ENCODE measurements at places on chromosomes 12 and 14. TPM values are rescaled to one million over a fixed set of nuclear protein-coding genes. Genes with fewer than 3 reads are reported as not detected.

GRCh38 chr14:48563489-48563888 lies 888.1 kb upstream of the MDGA2 start:
- DNase-seq: no peak

DNA sequence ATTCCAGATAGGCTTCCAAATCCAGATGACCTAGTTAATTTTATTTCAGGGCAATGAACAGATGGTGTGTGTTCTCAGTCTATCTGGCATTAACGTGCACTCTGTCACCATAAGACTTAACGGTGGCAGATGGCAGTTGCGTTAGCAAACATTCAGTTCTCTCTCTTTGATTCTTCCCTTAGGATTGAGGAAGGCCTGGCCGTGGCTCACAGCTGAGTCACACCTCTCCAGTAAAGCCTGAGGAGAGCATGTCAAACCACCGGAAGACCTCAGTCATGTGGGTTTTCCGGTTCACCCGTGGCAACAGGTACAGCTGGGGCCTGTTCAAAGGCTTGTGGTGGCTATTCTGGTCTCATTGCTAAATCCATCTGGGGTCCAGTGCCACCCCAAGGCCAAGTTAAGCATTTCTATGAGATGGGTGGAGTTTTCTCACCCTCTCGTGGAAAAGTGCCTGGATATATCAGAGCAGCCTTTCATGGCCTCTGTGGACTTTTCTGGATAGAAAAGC lies 545.1 kb upstream of the ATP2B1 start:
- peak; percentile 60 for DNase-seq

DNA sequence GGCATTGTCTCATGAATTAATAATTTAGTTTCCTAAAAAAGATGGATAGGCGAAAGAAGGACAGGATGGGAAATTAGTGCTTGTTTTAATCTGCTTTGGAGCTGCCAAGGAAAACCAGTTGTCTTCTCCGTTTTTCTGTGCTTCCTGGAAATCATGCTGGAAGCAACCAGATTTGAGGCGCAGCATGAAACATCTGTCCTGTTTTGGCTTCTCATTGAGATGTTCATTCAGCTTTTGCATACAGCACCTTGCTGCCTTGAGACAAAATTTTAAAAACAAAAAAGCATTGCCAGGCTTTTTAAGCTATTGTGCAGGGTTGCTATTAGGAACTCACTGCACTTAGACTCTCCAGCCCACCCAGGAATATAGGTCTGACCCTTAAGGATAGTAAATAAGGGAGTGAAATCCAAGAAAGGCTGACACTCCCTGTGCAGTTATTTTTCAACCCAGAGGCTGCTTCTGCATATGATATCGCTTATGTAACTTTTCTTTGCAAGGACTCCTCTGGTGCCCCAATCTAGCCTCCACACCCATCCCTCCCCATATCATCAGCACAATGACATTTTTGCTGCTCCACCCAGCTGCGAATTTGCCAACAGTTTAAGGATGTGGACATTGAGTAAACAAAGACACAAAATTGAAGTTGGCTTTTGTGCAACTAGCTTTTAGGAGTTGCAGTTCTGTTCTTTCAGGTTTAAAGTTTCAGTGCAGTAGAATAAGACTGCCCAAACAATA lies 46.9 kb upstream of the MDM1 start:
- no peak for DNase-seq

DNA sequence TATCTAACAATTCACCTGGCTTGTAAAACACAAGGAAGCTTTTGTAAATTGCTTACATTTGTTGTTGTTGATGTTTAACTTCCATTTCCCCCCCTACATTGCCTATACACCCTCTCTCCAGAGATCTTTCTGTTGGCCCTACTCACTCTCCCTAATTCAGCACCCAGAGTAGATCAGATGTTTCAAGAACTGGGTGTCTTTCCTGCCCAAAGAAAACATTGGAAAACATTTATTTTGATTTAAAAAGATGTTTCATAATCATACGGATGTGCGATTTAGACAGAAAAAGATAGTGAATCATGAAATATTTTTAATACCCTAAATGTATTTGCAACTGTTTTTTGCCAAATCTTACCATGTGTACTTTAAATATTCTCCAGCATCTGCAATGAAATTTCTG lies 446.4 kb upstream of the RGS6 start:
- no peak for DNase-seq

DNA sequence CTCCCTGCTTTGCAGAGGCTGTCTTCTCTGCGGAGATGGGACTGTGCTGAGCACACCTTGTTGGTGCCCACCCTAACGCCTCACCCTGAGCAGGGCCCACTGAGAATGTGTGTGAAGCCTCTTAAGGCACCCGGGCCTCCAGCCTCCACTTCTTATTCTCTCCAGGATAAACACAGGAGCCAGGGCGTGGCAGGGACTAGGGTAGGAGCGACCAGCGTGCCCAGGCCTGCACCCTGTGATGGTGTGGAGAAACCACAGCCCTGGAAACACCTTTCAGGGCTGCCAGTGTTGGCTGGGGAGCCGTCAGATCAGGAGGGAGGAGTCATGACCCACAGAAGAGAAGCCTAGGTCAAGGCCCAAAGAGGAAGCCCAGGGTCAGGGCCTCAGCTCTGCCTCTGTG lies 41.3 kb downstream of the VDR start:
- no peak for DNase-seq

GRCh38 chr12:14961466-14962152 lies at the start of gene ARHGDIB:
TSS of gene ARHGDIB (minus strand) at chr12:14961601. CDS start at chr12:14950712, 10,889 bp downstream.
- peak; percentile 94 for DNase-seq

DNA sequence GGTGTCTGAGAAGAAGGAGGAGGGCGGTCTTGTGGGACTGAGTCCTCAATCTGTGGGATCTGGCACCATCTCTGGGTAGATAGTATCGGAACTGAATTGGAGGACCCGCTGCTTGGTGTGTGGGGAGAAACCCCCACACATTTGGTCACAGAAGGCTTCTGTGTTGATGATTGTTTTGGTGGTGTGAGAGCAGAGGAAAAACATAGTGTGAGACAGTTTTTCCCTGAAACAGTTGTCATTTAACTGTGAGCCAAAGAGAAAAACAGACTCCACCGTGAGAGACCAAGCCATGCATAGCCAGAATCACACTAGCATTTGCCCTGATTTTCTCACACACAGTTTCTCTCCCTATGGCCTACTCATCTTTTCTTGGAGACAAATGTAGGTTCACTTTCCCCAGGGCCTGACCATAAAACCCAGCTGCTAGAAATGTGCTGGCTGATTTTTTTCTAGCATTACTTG lies 91.4 kb upstream of the FLRT2 start:
- DNase-seq: no peak

DNA sequence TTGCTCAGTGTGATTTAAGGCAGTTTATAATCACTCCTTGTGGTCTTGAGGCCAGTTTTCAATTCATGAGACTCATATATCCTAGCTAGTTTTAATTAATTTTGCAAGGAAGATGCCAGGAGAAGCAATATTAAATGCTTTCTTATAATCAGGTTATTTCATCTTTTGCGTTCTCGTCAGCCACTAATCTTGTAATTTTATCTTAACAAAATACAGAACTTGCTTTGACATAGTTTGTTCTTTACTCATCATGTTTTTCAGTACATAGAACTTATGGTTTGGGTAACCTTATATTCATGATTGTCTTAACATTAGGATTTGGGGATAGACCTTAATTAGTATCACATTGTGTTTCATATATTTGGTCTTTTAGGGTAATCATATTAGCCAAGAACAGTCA lies 76.0 kb downstream of the LIN52 start:
- no peak for DNase-seq

DNA sequence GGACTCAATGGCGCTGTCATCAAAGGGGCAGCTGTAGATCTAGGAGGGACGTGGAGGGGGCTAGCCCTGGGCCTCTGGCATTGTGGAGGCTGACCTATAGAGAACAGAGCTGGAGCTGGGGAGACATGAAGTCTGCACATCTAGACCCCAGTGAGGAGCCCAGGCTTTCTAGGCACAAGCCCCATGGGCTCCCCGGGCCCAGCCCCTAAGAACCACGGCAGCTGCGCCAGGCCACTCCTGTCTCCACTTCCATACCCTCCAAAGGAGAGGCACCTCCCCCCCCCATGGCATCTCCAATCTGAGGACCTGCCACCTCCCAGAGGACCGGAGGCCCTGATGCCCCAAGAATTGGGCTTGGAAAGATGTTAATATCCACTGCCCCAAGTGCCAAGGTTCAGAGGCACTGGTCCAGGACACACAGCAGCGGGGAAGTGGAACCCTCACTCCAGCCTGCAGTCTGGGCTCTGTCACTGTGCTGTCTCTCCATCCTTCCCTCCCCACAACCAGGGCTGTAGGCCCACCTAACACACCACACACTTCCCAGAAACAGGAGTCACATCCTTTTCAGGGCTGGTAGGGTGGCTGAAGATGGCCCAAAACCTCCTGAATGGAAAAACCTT lies 4.5 kb downstream of the ANKRD9 start:
- no peak for DNase-seq

GRCh38 chr12:46358325-46358700 lies 14.3 kb downstream of the SLC38A2 start:
- no peak for DNase-seq

DNA sequence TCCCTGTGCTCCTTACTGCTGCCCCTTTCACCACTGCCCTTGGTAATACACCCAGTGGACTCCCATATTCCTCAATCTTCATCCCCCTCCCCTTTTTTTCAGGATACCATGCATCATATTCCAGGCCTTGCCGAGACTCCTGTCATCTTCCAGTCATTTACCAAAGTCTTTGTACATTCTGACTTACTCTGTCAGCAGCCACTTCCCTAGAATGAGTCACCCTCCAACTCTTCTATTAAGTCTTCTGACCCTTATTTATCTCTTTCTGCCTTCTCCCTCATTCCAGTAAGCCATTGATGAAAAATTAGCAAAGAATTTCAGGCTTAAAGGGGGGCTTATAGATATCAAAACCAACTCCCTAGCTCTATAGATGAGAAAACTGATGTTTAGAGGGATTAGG lies 128.0 kb downstream of the STXBP6 start:
- DNase-seq: no peak

DNA sequence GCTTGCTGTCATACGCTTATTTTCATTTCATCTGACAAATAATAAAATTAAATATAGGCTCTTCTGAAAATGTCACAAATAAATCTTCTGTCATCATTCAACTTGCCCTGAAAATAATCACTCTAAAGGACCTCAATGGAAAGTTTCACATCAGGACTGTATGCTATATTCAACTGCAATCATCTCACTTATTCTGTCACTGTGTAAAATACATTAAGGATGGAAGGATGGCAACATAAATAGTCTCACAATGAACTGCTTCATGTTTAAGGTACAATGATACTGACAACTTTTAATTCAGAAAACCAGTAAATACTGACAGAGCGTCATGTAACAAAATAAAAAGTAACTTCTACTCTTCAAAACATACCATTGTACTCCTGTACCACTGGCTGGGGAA lies 82.1 kb downstream of the CEP83 start:
- no peak for DNase-seq

GRCh38 chr12:8914716-8915526 lies 612 bp downstream of the PHC1 start:
- DNase-seq: peak; percentile 68

DNA sequence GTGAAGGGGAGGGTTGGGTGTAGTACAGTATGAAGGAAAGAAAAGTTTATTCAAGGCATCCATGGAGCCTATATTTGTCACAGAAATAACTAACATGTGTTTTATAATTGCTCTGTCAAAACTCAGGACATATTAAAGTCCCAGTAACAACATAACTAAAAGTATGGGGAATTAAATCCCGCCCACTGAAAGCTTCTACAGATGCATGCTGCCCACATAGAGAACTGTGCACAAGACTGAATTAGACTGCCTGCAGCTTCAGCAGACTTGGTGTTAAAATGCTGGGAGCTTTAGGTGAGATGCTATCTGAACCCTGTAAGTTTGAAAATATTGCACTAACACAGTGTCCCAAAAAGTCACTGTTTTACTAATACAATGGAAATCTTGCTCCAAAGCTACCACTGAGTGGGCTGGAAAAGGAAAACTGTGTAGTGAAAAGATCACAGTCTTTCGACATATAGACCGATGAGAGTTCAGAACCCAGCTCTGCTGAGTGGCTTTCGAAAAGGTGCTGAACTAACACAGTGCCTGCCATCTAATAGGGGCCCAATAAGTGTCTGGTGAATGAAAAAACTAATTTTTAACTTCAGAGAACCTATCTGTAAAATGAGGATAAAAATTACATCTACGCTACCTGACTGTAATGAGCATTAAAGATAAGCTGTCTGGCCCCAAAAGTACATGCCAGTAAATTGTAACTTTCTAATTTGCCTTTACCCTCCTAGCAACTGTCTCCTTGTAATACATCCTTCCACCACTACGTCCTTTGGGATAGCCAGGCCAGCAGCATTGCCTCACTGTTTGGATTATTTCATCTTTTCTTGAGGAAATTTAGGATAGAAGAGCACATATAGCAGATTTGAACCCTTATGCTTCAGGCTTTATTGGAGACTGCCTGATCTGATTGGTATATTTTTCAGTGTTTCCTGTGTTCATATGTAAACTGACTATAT lies 237.6 kb downstream of the BCAT1 start:
- no peak for DNase-seq

GRCh38 chr12:56086608-56087007 lies 6.6 kb downstream of the ERBB3 start:
- DNase-seq: no peak

GRCh38 chr12:131494216-131494615 lies 216.7 kb upstream of the SFSWAP start:
- DNase-seq: no peak

GRCh38 chr12:1811948-1812291 lies 8.4 kb upstream of the LRTM2 start:
- no peak for DNase-seq

DNA sequence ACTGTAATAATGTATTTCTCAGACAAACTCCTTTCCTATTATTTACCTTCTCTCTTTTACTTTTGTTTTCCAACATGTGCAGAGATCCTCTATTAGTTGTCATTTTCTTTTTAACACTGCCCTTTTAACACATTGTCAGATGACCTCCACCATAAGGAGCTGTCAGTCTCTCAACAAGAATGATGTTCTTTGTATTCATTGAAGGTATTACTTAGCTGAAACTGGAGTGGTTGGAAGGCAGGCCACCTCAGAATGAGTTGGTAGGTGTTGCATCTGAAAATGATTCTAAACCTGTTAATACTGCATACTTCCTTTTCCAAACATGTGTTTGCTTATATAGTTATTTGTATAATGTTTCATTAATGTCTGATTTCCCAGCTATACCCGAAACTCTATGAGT lies 16.9 kb downstream of the TMEM117 start:
- no peak for DNase-seq

- DNase-seq: no peak
Observed at GRCh38 chr12:20382117-20382516, 13.8 kb downstream of the PDE3A start.

DHH gene
- 0.14 TPM for total RNA-seq

NPFF gene
- total RNA-seq: not detected

KLRC1 gene
- total RNA-seq: 5.3 TPM

DAO gene
- total RNA-seq: not detected

RNF10 gene
- total RNA-seq: 155 TPM

CLEC1A gene
- not detected for total RNA-seq

IL22 gene
- not detected for total RNA-seq

PSMA3 gene
- total RNA-seq: 401 TPM

All from activated CD8-positive, alpha-beta T cell treated with anti-CD3 and anti-CD28 coated beads for 36 hours (primary cell).